ENCODE measurements at places on chromosomes 16 and 17.
A peak's percentile ranks its signal among the peaks of the same experiment; 100 is the strongest.

- DNase-seq: no peak
These were observed 94.8 kb upstream of the AKTIP start for GRCh38 chr16:53597776-53598175.

GRCh38 chr16:65621640-65622039 lies 499.8 kb upstream of the CDH11 start:
- no peak for DNase-seq

GRCh38 chr16:53085931-53086421 lies 31.2 kb downstream of the CHD9 start:
- peak; percentile 88 for DNase-seq

GRCh38 chr16:67415872-67416793 lies at the start of gene ZDHHC1:
TSS of gene ZDHHC1 (minus strand) at chr16:67416477. CDS start at chr16:67407775, 8,702 bp downstream.
- no peak for DNase-seq

- DNase-seq: no peak
These were observed 7.1 kb downstream of the ERBB2 start for GRCh38 chr17:39706921-39707337.

GRCh38 chr17:38328620-38329019 lies 15.1 kb downstream of the GPR179 start:
- DNase-seq: no peak

GRCh38 chr17:5561736-5562571 lies 22.4 kb downstream of the NLRP1 start:
- DNase-seq: no peak

DNA sequence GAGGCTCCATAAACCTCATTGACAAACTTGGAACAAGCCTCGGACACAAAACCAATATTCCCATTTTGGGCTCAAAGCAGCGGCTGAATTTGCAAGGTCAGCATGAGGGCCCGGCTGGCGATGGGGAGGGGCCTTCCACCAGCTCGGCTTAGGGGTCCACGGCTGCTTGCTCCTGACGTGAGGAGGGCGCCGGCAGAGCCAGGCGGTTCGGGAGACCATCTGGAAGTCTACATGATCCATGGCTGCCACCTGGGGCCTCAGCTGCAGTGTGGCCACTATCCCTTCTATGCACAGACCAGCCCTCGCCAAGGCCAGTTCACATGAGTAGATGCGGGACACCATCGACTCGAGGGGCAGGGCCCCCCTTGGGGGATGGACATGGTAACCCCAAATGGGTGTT lies 39.1 kb downstream of the NDEL1 start:
- no peak for DNase-seq

DNA sequence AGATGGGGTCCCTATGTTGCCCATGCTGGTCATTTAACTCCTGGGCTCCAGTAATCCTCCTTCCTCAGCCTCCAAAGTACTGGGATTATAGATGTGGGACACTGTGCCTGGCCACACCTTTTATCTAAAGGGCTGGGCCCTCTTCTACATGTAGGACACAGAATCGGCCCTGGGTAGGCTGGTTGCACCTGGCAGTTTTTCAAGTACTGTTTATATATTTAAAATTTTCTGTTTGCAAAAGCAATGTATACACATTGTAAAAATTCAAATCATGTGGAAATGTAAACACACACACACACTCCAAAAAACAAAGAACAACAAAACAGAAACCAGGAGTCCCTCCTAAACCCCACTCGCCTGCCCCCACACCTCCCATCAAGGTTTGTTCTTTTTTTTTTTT lies 28.1 kb upstream of the SIAH1 start:
- no peak for DNase-seq

GRCh38 chr16:81066681-81067080 lies 10.4 kb downstream of the C16orf46 start:
- no peak for DNase-seq

- no peak for DNase-seq
These were observed 39.3 kb downstream of the CBFB start for GRCh38 chr16:67068212-67068753.

Data from DMS 273 treated with DMSO at 0.1 percent for 48 hours (cell line).